ENCODE measurements at places on chromosomes 13 and 19. TPM values are rescaled to one million over a fixed set of nuclear protein-coding genes. Genes with fewer than 3 reads are reported as not detected.

GRCh38 chr19:44260695-44261446 lies 1.2 kb downstream of the ZNF233 start:
- DNase-seq, result no peak
- no peaks in the 10 kb centered on the region for H3K27me3 ChIP-seq
- H3K4me3 ChIP-seq, result no peak overlapping the region
- no peak overlapping the region for H3K27ac ChIP-seq

DNA sequence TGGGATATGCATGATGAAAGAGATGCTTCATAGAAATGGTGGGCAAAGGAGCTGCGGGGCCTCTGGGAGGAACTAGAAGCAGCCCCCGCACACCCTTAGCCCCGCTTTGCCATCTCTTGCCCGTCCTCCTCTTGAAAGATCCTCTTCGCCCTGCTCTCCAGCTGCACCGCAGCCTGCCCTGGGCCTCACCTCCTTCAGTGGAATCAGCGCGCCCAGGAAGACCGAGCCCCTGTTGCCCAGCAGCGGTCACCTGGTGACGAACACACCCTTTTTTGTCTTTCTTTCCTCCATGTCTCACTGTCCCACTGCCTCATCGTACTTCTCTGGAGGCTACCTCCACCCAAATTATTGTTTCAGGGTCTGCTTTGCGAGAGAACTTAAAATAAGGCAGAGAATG lies 807.6 kb downstream of the UQCRFS1 start:
- H3K4me3 ChIP-seq, result no peak overlapping the region
- no peaks in the 10 kb centered on the region for H3K36me3 ChIP-seq
- no peak for DNase-seq
- H3K4me1 ChIP-seq, result no peaks in the 10 kb centered on the region

GRCh38 chr13:75507027-75508001 lies 25.3 kb upstream of the TBC1D4 start:
- H3K27ac ChIP-seq, result no peak overlapping the region
- H3K36me3 ChIP-seq, result no peaks in the 10 kb centered on the region
- H3K4me3 ChIP-seq, result no peak overlapping the region
- DNase-seq, result no peak

DNA sequence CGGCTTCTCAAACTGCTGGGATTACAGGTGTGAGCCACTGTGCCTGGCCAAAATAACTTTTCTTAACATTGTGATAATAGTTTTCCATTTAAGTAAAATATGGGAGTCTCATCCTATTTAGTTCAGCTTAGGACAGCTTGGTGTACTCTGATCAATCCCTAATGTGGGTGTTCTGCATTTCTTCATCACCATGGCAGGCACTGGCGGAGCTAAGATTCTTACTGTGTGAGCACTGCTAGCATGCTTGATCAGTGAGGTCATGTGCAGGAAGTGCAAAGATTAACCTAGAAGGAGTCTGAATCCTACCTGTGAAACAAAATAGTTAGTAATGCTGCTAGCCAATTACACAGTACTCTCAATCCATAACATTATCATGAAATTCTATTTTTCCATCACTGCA lies 1684.2 kb upstream of the SLC10A2 start:
- H3K27ac ChIP-seq, result no peak overlapping the region
- H3K4me1 ChIP-seq, result no peaks in the 10 kb centered on the region
- no peaks in the 10 kb centered on the region for H3K36me3 ChIP-seq
- no peak overlapping the region for H3K4me3 ChIP-seq
- DNase-seq, result no peak

DNA sequence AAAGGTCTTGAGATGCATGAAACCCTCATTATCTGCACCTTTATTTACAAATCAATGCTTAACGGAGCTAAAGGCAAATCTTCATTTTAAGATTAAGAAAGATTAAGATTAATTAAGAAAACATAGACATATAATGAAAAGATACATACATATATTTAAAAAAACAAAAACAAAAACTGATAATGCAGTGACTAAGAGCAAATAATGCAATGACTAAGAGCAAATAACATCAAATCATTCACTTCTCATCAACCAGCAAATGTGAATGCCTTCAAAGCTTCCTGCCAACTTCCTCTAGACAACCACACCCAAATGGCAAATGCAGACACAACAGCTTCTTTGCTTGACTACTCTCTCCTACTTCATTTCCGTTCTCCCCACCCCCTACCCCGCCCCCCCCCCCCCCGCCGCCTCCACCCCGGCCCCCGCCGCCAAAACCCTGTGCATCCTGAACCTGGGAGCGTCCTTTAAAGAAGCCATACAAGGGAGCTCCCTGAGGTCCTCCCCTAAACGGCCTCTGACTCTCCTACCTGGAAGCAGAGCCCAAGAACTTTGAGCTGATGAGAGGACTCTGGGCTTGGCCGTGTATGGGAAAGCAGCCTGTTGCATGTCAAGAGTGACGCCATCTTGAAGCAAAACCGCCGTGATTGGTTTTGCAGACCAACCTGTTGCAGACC lies 24.5 kb downstream of the TEX101 start:
- H3K27me3 ChIP-seq, result no peaks in the 10 kb centered on the region
- H3K27ac ChIP-seq, result peak overlapping the region; percentile 74
- H3K4me3 ChIP-seq, result no peak overlapping the region
- no peaks in the 10 kb centered on the region for H3K36me3 ChIP-seq
- DNase-seq, result peak; percentile 90
- H3K4me1 ChIP-seq, result peaks cover 40% of the 10 kb centered on the region

GRCh38 chr19:5392486-5392885 lies 51.9 kb upstream of the PTPRS start:
- no peaks in the 10 kb centered on the region for H3K4me1 ChIP-seq
- H3K36me3 ChIP-seq, result no peaks in the 10 kb centered on the region
- no peak overlapping the region for H3K4me3 ChIP-seq
- H3K27me3 ChIP-seq, result peaks cover 51% of the 10 kb centered on the region

GADD45GIP1 gene
- total RNA-seq, result 12.1 TPM

GPI gene
- 86.0 TPM for total RNA-seq

SHC2 gene
- total RNA-seq, result 0.42 TPM

NOTCH3 gene
- total RNA-seq, result not detected

AMER2 gene
- total RNA-seq, result not detected

CEACAM19 gene
- total RNA-seq, result 0.27 TPM

Data from CD4-positive, alpha-beta T cell (primary cell).